Nucleus accumbens (tissue), 56 donors: ENCODE measurements at places on chromosomes 6 and 20.

DNA sequence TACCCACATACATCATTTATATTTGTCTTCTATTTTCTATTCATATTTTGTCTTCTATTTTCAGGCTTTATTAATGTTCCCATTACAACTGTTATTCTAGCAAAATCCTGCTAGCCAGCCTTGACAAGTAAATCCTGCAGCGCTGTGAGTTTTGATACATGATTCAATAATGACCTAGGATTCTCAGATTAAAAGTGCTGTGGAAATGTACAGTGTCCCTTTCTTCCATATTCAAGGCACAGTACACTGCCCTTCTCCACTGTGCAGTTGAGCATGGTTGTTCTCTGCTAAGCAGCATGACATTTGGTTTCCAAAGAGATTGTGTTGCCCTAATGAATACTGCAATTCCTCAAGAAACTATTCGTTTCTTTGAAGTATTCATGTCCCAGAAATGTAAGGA lies 5.8 kb upstream of the HEY2 start:
- no peak for DNase-seq

DNA sequence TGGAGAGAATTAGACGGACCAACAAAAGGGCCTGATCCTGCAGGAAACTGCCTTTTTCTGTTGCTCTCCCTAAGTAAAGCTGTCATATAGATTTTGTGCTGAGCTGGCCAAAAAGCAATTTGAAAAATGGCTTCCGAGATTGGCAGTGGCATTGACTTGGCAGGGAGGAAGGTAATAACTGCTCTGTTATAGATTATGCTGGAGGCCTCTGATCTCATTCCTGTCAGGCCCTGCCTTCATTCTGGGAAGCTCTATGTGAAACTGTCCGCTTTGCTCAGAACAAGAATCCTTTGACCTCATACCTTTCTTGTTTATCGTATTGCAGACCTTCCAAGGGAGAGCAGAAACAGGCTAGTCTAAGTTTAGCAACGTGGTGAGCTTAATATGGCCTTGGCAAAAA lies 234.4 kb downstream of the PHACTR1 start:
- DNase-seq: no peak

DNA sequence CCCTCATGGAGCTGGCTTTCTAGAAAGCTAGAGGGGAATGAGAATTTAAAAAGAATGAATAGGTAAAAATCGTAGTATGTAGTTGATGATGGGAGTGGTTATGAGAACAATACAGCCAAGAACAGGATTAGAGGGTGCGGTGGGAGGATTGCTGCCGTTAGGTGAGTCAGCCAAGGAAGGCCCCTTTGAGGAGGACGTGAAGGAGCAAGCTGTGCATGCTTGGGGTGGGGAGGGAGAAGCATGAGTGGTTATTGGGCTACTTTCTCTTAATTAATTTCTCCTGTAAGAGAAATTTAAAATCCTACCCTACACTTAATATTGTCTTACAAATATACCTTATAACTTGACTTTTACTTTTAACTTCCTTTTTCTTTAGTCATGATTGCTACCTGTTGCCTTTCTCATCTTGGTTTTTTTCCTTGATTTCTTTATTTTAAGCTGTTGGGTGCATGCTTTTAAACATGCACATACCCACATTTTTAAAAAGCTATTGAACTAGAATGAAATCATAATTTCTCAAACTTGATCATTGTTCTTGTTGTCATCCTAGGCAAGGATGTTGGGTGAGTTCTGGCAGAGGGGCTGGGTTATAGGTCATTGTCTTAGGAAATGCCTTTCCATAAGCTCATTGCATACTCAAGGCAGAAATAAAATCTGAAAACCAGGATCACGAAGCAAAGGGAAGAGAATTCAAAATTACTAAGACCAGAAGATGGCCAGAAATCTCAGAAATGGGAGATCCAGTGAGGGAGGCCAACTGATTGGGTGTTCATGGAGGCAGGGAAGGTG lies 114.5 kb downstream of the TCP11 start:
- no peak for DNase-seq

DNA sequence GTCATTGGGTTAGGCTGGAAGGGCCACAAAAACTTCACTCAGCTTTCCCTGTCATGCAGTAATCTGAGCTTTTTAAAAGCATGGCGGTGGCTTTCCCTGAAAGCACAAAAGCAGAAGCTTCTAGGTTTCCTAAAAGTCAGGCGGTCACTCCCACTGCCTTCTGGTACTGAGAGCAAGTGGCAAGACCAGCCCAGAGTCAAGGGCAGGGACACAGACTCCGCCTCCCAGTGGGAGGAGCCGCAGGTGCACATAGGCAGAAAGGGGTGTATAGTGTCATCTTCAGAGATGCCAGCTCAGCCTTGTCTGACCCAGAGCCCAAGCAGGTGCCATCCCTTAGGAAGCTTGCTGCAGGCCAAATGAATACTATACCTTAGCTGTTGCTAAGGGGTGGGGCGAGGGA lies 18.0 kb upstream of the PACSIN1 start:
- no peak for DNase-seq

DNA sequence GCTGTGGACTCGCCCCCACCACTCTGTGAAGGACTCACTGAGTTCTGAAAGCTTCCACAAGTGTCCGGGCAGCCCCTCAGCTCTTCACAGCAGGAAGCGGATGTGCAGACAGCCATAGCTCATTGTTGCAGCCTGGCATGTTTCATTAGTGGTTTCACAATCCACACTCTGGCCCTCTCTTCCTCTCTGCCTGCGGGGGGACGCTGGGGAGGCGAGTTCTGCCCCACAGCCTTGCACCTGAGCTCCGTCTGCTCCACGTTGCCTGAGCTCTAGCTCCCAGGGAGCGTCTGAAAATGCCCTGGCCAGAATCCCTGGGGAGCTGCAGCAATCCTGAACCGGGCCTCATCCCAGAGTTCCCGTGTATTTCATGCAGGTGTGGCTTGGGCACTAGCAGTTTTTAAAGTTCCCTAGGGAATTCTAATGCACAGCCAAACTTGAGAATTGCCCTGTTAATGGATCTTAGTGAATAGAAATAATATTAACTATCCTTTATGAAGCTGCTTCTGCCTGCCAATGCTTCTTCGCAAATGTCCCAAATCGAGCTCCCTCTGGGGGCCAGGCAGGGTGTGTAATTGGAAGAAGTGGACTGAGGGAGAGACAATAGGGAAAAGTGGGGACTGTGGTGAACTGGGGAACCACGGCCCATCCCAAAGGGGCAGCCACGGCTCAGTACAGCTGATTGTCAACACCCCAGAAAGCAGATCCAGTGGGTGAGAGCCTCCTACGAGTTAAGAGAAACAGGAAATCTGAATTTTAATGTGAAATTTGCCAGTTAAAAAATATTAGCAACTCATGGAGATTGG lies 51.5 kb downstream of the CTCFL start:
- no peak for DNase-seq

GRCh38 chr6:119152187-119152586 lies 73.7 kb upstream of the FAM184A start:
- no peak for DNase-seq

- no peak for DNase-seq
Observed at GRCh38 chr6:108434222-108434621, 126.5 kb upstream of the FOXO3 start.

- DNase-seq: no peak
Observed at GRCh38 chr6:102812242-102812641, 1418.7 kb downstream of the GRIK2 start.

DNA sequence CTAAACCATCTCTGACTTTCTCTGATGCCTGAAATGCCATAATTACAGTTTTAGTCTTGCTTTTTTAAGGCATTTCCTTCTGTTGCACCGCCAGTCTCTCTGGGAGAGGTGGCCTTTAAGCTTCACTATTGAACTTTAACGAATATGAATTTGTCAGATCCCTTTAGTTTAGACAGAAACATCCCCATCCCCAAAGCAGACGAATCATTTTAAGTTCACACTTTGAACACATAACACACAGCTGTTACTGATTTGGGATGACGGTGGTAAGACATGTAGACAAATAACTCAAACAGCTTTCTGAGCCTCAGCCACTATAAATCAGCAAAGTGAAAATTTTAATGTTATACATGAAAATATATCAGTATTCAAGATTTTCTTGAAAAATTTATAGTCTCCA lies 7.2 kb upstream of the IPCEF1 start:
- DNase-seq: no peak

DNA sequence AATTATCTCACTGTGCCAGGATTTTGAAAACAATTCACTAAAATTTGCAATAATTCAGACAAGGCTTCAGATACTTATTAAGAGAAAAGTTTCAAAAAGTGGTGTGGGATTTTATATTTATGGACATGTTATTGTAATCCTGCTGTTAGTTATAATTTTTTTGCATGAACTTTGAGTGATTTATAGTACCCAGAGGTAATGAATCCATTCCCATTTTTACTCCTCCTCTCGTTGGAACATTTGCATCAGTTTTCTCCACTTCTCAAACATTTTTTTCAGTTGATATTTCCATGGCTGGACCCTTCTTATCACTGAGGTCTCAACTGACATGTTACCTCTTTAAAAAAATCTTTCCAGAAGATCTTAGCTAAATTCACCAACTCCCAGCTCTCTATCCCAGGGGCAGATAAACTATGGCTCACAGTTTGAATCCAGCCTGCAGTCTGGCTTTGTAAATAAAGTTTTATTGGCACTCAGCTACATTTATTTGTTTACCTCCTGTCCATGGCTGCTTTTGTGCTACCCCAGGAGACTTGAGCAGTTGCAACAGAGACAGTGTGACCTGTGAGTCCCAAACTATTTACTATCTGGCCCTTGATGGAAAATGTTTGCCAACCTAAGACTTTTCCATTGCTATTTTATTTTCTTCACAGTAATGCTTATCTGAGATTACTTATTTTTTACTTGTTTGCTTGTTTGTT lies 83.4 kb downstream of the TSHZ2 start:
- DNase-seq: no peak

GRCh38 chr20:1633535-1633934 lies 13.7 kb upstream of the SIRPB1 start:
- DNase-seq: no peak

DNA sequence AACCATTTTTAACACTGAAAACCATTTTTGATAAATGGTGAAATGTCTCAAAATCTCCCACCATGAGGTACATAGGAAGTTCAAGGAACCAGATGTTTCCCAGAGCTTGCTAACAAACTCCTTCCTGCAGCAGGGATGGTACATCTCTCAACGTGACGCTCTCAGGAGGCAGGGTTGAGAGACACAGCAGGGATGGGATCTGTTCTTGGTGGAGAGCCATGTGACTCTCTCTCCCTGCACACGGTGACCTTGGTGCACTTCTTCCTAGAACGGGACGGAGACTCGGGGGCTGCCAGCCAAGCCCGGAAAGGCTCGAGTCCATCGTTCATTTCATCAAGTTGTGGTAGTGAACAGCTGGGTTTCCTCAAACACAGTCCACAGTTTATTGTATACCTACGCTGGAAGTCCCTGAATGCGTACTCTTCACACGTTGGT lies 94.2 kb downstream of the FAM50B start:
- DNase-seq: no peak

DNA sequence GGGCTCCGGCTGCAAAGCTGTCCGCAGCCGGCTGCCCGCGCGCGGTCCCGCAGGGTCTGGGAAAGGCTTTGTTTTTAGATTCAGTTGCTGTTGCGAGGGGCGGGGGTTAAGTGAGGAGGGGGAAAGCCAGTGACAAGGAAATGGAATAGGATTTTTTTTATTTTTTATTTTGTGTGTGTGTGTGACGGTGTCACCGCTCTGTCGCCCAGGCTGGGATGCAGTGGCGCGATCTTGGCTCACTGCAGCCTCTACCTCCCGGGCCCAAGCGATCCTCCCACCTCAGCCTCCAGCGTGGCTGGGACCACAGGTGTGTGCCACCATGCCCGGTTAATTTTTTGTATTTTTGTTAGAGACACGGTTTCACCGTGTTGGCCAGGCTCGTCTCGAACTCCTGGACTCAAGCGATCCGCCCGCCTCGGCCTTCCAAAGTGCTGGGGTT lies 615 bp upstream of the UBE2J1 start:
- DNase-seq: no peak

DNA sequence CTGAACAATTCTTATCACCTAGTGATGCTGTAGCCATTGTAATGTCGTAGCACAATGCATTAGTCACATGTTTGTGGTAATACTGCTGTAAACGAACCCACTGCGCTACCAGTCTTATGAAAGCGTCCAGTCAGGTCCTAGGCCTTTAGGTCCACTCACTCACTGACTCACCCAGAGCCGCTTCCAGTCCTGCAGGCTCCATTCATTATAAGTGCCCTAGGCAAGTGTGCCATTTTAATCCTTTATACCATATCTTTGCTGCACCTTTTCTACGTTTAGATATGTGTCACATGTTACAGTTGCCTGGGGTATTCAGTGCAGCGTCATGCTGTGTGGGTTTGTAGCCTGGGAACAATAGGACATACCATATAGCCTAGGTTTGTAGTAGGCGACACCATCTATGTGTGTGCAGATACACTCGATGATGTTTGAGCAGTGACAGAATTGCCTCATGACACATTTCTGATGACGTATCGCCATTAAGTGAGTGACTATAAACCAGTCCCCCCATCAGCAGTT lies 15.4 kb downstream of the IGF2R start:
- no peak for DNase-seq

DNA sequence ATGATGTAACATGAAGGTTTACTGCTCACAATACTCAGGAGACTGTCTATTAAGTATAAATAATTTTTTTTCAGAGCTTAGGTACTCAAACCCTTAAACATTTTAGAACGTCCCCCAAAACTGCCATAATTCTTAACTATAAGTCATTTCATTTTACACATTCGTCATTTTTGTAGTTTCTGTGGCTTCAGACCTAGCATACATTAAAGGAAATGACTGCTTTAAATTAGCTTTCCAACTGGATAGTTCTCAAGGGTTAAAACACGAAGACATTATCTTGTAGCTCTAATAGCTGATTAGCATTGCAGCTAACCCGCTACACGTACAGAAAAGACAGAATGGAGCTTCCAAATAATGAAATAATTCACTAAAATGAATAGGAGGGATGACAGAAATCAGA lies 24.9 kb upstream of the PLN start:
- DNase-seq: no peak

DNA sequence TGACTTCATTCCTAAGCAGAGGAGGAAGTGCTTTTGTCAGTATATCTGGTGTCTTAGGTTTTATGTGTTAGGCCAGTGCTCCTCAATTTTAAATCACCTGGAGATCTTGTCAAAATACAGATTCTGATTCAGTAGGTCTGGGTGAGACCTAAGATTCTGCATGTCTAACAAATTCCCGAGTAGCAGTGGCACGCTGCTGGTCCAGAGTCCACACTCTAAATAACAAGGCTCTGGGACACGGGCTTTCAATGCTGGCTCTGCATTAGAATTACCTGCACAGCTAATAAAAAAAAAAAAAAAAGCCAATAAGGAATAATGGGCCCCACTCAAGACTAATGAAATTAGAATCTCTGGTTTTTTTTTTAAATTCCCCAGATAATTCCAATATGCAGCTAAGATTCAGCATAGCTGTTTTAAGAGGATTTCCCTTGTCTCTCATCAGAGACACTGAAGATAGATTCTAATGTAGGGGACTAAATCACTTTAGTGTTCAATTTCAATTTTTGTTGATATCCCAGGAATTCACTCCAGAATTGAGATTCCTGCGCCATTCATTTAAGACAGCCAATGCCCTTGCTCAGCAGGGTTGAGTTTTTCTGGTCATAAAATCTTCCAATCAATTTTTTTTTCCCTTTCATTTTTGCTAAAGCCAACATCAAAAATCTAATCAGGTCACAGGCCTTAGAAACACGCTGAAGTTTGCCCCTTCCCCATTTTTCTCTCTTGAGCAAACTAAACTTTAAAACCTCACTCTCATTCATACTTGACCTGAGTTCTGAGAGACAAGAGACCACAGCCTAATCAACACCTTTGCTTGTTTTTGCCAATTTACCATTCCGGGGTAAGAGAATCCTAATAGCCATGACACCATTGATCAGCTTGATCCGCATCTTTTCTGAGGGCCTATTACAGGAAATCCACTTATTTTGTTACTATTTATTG lies 2.4 kb downstream of the TDP2 start:
- DNase-seq: no peak

- DNase-seq: no peak
Observed at GRCh38 chr6:51571168-51571567, 516.2 kb downstream of the PKHD1 start.
